ENCODE measurements at places on chromosomes 1 and 21. TPM values are rescaled to one million over a fixed set of nuclear protein-coding genes. Genes with fewer than 3 reads are reported as not detected.

DNA sequence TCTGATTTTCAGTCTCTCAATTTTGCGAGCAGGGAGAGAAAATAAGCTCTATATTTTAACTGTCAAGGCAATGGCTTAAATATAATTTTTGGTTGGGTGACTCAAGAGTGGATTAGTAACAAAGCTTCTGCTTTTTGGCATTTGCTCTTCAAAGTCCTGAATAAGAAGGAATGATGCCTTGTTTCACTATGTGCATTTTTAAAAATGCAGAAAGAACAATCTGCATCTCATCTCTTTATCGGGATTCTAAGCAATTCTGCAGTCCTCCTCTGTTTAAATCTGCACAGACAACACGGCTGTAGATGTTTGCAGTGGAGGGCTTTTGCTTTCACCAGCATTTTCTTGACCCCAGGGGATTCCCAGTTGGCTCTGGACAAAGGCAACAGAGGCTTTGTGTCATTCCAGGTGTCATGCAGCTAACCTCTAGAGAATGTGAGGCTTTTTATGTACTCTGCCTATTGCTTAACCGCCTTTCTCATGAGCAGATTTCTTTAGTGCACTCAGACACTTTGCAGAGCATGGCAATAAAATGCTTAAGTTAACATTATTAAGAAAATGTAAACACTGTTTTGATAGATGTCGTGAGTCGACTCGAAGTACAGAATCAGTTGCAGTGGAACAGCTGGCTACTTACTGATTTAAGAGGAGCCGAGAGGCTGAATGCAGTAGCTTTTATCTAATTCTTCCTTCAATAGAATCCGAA is 783.2 kb upstream of the NEGR1 start:
- H3K4me3 ChIP-seq: peak overlapping the region; percentile 67
- DNase-seq: peak; percentile 56
- peak overlapping the region; percentile 95 for H3K27ac ChIP-seq
- no peaks in the 10 kb centered on the region for H3K27me3 ChIP-seq
- peaks cover 8% of the 10 kb centered on the region for H3K36me3 ChIP-seq
- peaks cover 12% of the 10 kb centered on the region for H3K4me1 ChIP-seq

- peaks cover 11% of the 10 kb centered on the region for H3K4me1 ChIP-seq
- H3K36me3 ChIP-seq: no peaks in the 10 kb centered on the region
- DNase-seq: no peak
Measured at GRCh38 chr1:214124915-214125314, 137.1 kb downstream of the PROX1 start.

DNA sequence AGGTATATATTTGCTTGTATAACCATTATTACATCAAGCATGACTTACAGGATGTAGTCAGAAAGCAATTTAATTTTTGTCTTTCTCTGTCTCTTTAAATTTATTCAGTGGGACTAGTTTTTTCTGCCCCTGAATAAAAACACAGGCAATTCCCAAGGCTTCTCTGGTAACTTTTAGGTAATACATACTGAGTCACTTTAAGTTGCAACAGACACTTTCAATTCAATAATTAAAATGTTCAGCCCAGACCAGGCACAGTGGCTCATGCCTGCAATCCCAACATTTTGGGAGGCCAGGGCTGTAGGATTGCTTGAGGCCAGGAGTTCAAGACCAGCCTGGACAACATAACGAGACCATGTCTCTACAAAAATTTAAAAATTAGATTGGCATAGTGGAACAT is 12.3 kb downstream of the SLC44A3 start:
- DNase-seq: no peak
- no peak overlapping the region for H3K4me3 ChIP-seq
- H3K4me1 ChIP-seq: no peaks in the 10 kb centered on the region
- peaks cover 3% of the 10 kb centered on the region for H3K36me3 ChIP-seq

- DNase-seq: no peak
- no peak overlapping the region for H3K27ac ChIP-seq
Measured at GRCh38 chr1:58745666-58746065, 38.2 kb downstream of the JUN start.

- peak overlapping the region; percentile 56 for H3K4me3 ChIP-seq
- no peak for DNase-seq
- peaks cover 20% of the 10 kb centered on the region for H3K4me1 ChIP-seq
- H3K27me3 ChIP-seq: peaks cover 1% of the 10 kb centered on the region
- H3K27ac ChIP-seq: peak overlapping the region; percentile 95
Measured at GRCh38 chr21:33761441-33762036, 119.2 kb downstream of the ITSN1 start.

- peaks cover 5% of the 10 kb centered on the region for H3K4me1 ChIP-seq
- H3K4me3 ChIP-seq: no peak overlapping the region
- H3K27ac ChIP-seq: no peak overlapping the region
- peaks cover 2% of the 10 kb centered on the region for H3K27me3 ChIP-seq
- no peaks in the 10 kb centered on the region for H3K36me3 ChIP-seq
Measured at GRCh38 chr1:198520524-198521254, 19.8 kb downstream of the ATP6V1G3 start.

GRCh38 chr1:44610527-44611148 is 63.6 kb downstream of the TMEM53 start:
- no peak overlapping the region for H3K27ac ChIP-seq
- DNase-seq: no peak
- peaks cover 11% of the 10 kb centered on the region for H3K27me3 ChIP-seq
- no peaks in the 10 kb centered on the region for H3K36me3 ChIP-seq
- peaks cover 15% of the 10 kb centered on the region for H3K4me1 ChIP-seq
- H3K4me3 ChIP-seq: no peak overlapping the region

DNA sequence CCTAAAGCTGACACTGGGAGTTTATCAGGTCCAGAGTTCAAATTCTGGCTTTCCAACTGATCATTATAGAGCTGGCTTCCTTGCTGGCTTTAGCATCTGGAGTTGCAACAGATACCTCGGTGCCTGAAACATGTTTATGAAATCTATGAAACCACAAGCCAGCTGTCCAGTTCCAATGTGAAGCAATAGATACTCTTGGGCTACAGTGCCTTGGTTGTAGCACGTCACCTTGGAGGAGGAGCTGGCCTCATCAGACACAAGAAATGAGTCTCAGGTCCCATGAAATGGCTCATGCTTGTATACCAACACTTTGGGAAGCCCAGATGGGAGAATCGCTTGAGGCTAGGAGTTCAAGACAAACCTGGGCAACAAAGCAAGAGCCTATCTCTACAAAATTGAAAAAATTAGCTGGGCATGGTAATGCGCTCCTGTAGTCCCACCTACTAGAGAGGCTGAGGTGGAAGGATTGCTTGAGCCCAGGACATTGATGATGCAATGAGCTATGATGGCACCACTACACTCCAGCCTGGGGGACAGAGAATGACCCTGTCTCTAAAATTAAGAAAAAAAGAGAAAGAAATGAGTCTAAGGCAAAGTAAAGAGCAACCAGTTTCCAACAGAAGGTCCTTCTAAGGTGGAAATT is 132.5 kb upstream of the ZNF648 start:
- H3K4me1 ChIP-seq: peaks cover 4% of the 10 kb centered on the region
- no peaks in the 10 kb centered on the region for H3K27me3 ChIP-seq
- H3K27ac ChIP-seq: no peak overlapping the region
- H3K4me3 ChIP-seq: no peak overlapping the region
- DNase-seq: no peak

GRCh38 chr1:206761159-206761768 is 9.3 kb upstream of the IL19 start:
- H3K27me3 ChIP-seq: peaks cover 2% of the 10 kb centered on the region
- no peak overlapping the region for H3K27ac ChIP-seq
- H3K4me1 ChIP-seq: no peaks in the 10 kb centered on the region
- no peaks in the 10 kb centered on the region for H3K36me3 ChIP-seq

DNA sequence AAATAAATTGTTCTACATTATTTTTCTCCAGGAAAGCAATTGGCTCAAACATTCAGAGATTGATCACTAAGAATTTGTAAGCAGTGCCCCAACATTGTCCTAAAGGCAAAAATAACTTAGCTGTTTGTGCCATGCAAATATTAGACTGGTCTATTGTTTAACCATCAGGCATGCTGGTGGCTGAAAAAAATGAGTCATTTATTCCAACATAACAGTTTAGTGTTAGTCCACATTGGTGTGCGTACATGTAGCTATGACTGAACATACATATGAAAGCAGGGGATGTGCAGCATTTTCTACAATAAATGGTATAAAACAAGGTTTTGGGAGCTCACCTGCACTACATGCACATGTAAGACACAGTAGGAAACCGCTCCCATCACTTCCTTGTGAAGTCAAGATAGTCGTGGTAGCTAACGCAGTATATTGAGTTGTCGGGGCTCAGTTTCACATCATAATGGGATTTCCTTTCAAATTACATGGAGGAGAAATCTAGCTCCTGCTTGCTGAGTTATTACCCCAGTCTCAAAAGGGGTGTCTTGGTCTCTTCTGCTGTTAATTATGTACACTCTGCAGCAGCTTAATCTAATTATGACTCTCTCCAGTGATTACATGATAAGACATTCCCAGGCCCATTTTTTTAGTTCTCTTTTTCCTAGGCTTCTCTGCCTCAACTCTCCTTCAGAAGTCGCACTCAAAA is 199.4 kb downstream of the LYPLAL1 start:
- no peak overlapping the region for H3K27ac ChIP-seq
- H3K27me3 ChIP-seq: peaks cover 2% of the 10 kb centered on the region
- no peak for DNase-seq
- H3K36me3 ChIP-seq: no peaks in the 10 kb centered on the region

GRCh38 chr1:63782982-63783381 is 9.2 kb downstream of the ROR1 start:
- H3K4me3 ChIP-seq: no peak overlapping the region
- no peaks in the 10 kb centered on the region for H3K36me3 ChIP-seq
- DNase-seq: no peak
- no peak overlapping the region for H3K27ac ChIP-seq
- H3K4me1 ChIP-seq: peaks cover 34% of the 10 kb centered on the region

- no peak overlapping the region for H3K27ac ChIP-seq
- H3K4me3 ChIP-seq: no peak overlapping the region
- DNase-seq: no peak
- H3K27me3 ChIP-seq: peaks cover 2% of the 10 kb centered on the region
- no peaks in the 10 kb centered on the region for H3K36me3 ChIP-seq
Measured at GRCh38 chr1:208335371-208336136, 91.4 kb upstream of the PLXNA2 start.

- H3K27ac ChIP-seq: peak overlapping the region; percentile 81
- DNase-seq: no peak
- H3K27me3 ChIP-seq: peaks cover 10% of the 10 kb centered on the region
- H3K4me1 ChIP-seq: peaks cover 3% of the 10 kb centered on the region
- no peaks in the 10 kb centered on the region for H3K36me3 ChIP-seq
Measured at GRCh38 chr1:202143011-202143767, 1.3 kb downstream of the ARL8A start.

DNA sequence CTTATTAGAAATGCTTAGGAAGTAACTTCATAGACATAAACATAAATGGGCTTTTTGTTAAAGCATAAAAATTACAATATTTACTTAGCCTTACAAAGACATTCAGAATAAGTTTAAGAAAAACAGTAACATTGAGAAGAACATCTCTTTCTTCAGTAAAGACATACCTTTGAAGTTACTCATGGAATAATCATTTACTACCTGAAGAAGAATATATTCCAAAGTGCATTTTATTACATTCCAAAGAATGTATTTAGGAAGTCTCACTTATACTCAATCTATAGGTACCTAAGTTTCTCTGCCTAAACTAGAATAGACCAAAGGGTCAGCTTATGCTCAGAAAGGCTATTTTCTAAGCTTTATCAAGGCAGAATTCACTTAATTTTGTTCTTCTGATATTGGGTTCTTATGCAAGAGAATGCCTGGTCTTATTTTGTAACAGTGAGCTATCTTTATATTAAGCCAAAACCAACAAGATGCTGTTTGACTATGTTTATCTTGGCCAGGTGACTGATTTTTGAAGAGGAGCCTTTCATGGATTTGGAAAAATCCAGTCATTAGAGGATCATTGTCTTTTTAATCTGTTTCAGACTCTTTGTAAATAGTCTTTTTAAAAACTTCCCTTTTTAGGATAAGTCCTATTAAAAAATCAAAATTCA is 110.1 kb downstream of the OLFML2B start:
- H3K4me3 ChIP-seq: no peak overlapping the region
- peaks cover 2% of the 10 kb centered on the region for H3K27me3 ChIP-seq
- peaks cover 2% of the 10 kb centered on the region for H3K4me1 ChIP-seq
- DNase-seq: no peak
- H3K27ac ChIP-seq: no peak overlapping the region
- H3K36me3 ChIP-seq: no peaks in the 10 kb centered on the region

GRCh38 chr1:223683586-223684487 is 18.3 kb upstream of the CAPN8 start:
- no peak overlapping the region for H3K4me3 ChIP-seq
- no peak overlapping the region for H3K27ac ChIP-seq
- H3K27me3 ChIP-seq: peaks cover 1% of the 10 kb centered on the region
- H3K4me1 ChIP-seq: no peaks in the 10 kb centered on the region
- peak; percentile 75 for DNase-seq

DNA sequence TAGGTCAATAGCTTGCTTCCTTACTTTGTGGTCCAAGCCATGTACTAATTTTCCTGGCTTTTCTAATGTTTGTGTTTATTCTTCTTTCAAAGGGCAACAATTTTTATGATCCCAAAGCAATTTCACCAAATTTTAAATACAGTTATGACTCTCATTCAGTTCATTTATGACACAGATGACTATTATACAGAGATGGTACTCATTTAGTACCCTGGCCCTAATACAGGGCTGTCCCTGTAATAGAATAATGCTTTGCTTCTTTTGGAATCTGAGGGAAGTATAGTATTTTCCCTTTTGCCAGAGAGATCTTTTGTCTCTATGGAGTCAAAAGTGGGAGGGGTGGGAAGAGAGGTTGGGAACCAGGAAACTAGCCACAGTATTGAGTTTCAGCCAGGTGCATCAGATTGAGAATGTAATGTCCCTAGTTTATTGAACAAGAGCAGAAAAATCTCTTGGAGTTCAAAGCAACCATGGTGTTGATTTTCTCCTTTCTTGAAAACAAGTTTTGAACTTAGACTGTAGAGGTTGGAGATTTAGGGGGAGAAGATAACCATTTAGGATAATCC is 20.4 kb downstream of the DENND2D start:
- no peaks in the 10 kb centered on the region for H3K4me1 ChIP-seq
- no peak overlapping the region for H3K27ac ChIP-seq
- no peak overlapping the region for H3K4me3 ChIP-seq
- H3K36me3 ChIP-seq: peaks cover under 1% of the 10 kb centered on the region
- no peaks in the 10 kb centered on the region for H3K27me3 ChIP-seq

- H3K4me3 ChIP-seq: no peak overlapping the region
- peaks cover 4% of the 10 kb centered on the region for H3K27me3 ChIP-seq
- H3K36me3 ChIP-seq: no peaks in the 10 kb centered on the region
- H3K4me1 ChIP-seq: peaks cover 23% of the 10 kb centered on the region
- DNase-seq: no peak
- H3K27ac ChIP-seq: no peak overlapping the region
Measured at GRCh38 chr1:39572379-39573096, 4.1 kb downstream of the PABPC4 start.

The PCSK9 gene
- total RNA-seq: 2.1 TPM

The IFI6 gene
- total RNA-seq: 1.4 TPM

The IFNLR1 gene
- 0.47 TPM for total RNA-seq

The PTPN7 gene
- not detected for total RNA-seq

The MYOG gene
- not detected for total RNA-seq

The TTLL7 gene
- 123 TPM for total RNA-seq

The OR2G6 gene
- not detected for total RNA-seq

The C1orf94 gene
- not detected for total RNA-seq

The C8A gene
- not detected for total RNA-seq

The FAM177B gene
- not detected for total RNA-seq
